ENCODE measurements at places on chromosomes 3 and 15. TPM values are rescaled to one million over a fixed set of nuclear protein-coding genes. Genes with fewer than 3 reads are reported as not detected.

COL6A5 gene
- not detected for total RNA-seq

- H3K27me3 ChIP-seq, result no peaks in the 10 kb centered on the region
- H3K4me1 ChIP-seq, result no peaks in the 10 kb centered on the region
- DNase-seq, result no peak
- H3K36me3 ChIP-seq, result no peaks in the 10 kb centered on the region
- no peak overlapping the region for H3K27ac ChIP-seq
- H3K4me3 ChIP-seq, result no peak overlapping the region
Observed at GRCh38 chr3:171068658-171069057, 42.1 kb upstream of the SLC2A2 start.

GRCh38 chr3:25840099-25840498 lies 50.2 kb downstream of the OXSM start:
- H3K36me3 ChIP-seq, result no peaks in the 10 kb centered on the region
- no peak for DNase-seq
- no peaks in the 10 kb centered on the region for H3K4me1 ChIP-seq
- no peak overlapping the region for H3K27ac ChIP-seq
- H3K4me3 ChIP-seq, result no peak overlapping the region

- no peak for DNase-seq
- H3K36me3 ChIP-seq, result no peaks in the 10 kb centered on the region
- no peak overlapping the region for H3K27ac ChIP-seq
Observed at GRCh38 chr15:31296219-31296645, 30.4 kb upstream of the KLF13 start.

GRCh38 chr3:64898941-64899340 lies 211.1 kb upstream of the ADAMTS9 start:
- H3K27me3 ChIP-seq, result no peaks in the 10 kb centered on the region
- no peaks in the 10 kb centered on the region for H3K36me3 ChIP-seq
- no peaks in the 10 kb centered on the region for H3K4me1 ChIP-seq

- no peaks in the 10 kb centered on the region for H3K36me3 ChIP-seq
- DNase-seq, result no peak
- H3K4me1 ChIP-seq, result no peaks in the 10 kb centered on the region
- H3K27ac ChIP-seq, result no peak overlapping the region
- H3K4me3 ChIP-seq, result no peak overlapping the region
Observed at GRCh38 chr3:153679714-153680113, 441.5 kb upstream of the ARHGEF26 start.

DNA sequence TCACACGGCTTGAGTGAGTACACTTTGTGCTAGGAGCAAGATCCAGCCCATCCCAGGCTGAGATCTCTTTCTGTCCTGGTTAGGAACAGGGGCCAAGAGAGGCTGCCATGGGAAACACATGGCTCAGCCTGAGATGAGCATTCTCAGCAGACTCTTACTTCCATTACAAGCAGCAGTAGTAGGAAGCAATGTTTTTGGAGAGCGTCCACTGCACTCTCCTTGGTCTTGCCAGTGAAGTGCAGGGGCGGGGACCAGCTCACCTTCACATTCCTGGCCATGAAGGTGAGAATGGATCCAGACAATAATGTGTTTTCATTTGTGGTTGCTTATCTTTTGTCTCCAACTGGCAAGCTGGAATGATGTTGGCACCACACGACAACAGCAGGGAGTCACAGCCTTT lies 24.7 kb downstream of the ZNF80 start:
- no peaks in the 10 kb centered on the region for H3K36me3 ChIP-seq
- H3K4me3 ChIP-seq, result no peak overlapping the region
- H3K27ac ChIP-seq, result no peak overlapping the region
- DNase-seq, result no peak
- no peaks in the 10 kb centered on the region for H3K27me3 ChIP-seq

All from Peyer's patch (tissue), 4 donors.